Effector memory CD4-positive, alpha-beta T cell (primary cell): ENCODE measurements at places on chromosomes 4 and X.
A peak's percentile ranks its signal among the peaks of the same experiment; 100 is the strongest.

DNA sequence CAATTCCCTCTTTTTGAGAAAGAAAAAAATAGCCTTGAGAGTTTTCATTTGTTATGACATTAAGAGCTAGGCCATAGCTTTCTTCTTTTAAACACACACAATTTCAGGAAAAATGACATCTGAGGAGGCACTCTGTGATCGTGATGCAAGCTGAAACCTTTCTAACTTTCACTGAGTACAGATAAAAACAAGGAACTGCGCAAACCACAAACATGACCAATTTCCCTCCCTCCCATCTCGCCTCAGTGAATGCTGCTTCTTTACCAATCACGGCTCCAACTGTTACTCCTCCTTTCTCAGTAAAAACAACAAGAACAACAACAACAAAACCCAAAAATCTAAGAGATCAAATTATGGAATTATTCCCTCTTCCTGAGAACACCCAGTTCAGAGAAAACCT lies 626.8 kb downstream of the TLL1 start:
- H3K4me3 ChIP-seq: no peak overlapping the region
- no peaks in the 10 kb centered on the region for H3K36me3 ChIP-seq
- DNase-seq: no peak
- no peaks in the 10 kb centered on the region for H3K4me1 ChIP-seq
- no peaks in the 10 kb centered on the region for H3K27me3 ChIP-seq

DNA sequence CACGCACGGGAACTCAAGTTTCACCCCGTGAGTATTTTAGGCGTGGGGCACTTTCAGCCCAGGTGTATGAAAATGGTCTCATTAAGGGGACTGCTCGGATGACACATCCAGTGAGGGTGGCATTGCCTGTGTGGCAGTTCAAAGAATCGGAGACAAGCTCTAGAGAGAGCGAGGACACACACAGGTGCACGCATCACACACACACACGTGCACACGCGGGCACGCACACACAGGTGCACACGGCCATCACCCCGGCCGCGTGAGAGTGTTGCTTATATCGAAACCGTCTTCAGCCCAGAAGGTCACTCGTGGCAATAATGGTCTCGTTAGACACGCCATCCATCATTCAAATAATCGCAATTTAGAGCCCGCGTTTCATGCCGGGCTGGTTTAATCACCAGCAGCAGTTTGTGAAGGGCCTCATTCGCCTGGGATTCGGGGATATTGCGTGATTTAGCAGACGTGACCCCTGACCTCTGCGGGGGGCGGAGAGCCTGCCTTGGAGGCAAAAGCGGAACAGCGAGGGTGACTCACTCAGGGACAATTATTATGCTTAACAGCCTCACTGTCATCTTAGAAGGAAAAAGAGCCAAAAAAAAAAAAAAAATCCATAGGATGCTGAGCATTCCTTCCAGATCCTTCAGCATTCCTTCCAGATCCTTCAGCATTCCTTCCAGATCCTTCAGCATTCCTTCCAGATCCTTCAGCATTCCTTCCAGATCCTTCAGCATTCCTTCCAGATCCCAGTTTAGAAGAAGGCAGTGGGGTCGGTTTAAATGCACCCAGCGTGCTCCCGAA lies 89.4 kb upstream of the PPP2R3B start:
- no peaks in the 10 kb centered on the region for H3K27me3 ChIP-seq
- no peak overlapping the region for H3K27ac ChIP-seq
- H3K36me3 ChIP-seq: no peaks in the 10 kb centered on the region

DNA sequence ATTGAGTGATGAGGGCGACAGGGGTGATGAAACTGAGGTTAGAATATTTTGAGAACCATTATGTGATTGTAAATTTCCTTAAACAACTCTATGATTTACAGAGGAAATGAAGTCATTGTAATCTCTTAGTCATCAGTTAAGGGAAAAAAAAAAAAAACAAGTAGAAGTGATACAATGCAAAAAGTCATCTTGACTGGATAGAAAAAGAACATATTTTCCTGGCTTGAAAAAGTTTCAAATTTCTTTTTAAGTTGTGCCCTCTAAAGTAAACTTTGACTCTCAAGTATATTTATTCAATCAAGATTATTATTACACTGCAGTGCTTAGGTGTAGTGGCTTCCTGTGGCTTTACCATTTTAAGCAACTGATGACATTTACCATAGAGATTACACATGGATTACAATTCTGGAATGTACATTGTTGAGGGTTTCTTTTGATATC lies 40.6 kb downstream of the GABRB1 start:
- H3K27me3 ChIP-seq: no peaks in the 10 kb centered on the region
- DNase-seq: no peak
- H3K36me3 ChIP-seq: no peaks in the 10 kb centered on the region
- no peaks in the 10 kb centered on the region for H3K4me1 ChIP-seq
- H3K27ac ChIP-seq: no peak overlapping the region

GRCh38 chrX:110087485-110088356 lies 84.8 kb downstream of the TMEM164 start:
- DNase-seq: no peak
- H3K27me3 ChIP-seq: no peaks in the 10 kb centered on the region
- H3K27ac ChIP-seq: no peak overlapping the region
- no peak overlapping the region for H3K4me3 ChIP-seq
- H3K36me3 ChIP-seq: no peaks in the 10 kb centered on the region
- H3K4me1 ChIP-seq: no peaks in the 10 kb centered on the region

DNA sequence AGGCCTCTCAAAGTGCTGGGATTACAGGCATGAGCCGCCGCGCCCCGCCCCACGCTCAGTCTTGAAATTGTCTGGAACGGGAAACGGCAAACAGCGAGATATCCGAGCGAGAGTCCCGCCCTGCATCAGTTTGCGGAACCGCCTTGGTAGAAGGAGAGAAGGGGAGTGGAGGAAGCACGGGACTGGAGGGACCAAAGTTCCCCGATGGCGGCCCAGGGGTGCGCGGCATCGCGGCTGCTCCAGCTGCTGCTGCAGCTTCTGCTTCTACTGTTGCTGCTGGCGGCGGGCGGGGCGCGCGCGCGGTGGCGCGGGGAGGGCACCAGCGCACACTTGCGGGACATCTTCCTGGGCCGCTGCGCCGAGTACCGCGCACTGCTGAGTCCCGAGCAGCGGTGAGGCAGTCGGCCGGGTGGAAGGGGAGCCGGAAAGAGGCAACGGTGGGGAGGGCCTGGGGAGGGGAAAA lies at the start of gene BST1:
Gene BST1, plus strand, starts transcription at position 125 of the 463 bp plus-strand sequence. Its CDS starts 80 bp downstream, at position 205.
- H3K4me1 ChIP-seq: peaks cover 6% of the 10 kb centered on the region
- H3K27ac ChIP-seq: no peak within 1 kb of the TSS
- peak; percentile 7 for DNase-seq
- H3K4me3 ChIP-seq: peak within 1 kb of the TSS; percentile 43
- H3K27me3 ChIP-seq: no peaks in the 10 kb centered on the region

- H3K4me1 ChIP-seq: no peaks in the 10 kb centered on the region
- no peak overlapping the region for H3K27ac ChIP-seq
- no peak overlapping the region for H3K4me3 ChIP-seq
Observed at GRCh38 chr4:78166622-78167021, 109.5 kb downstream of the FRAS1 start.

- no peaks in the 10 kb centered on the region for H3K27me3 ChIP-seq
- no peak overlapping the region for H3K27ac ChIP-seq
- no peaks in the 10 kb centered on the region for H3K4me1 ChIP-seq
- no peaks in the 10 kb centered on the region for H3K36me3 ChIP-seq
Observed at GRCh38 chr4:26459756-26460530, 30.3 kb downstream of the CCKAR start.

GRCh38 chr4:73718375-73719373 lies 21.7 kb upstream of the CXCL8 start:
- no peak overlapping the region for H3K27ac ChIP-seq
- no peaks in the 10 kb centered on the region for H3K36me3 ChIP-seq
- no peaks in the 10 kb centered on the region for H3K27me3 ChIP-seq
- DNase-seq: no peak
- H3K4me3 ChIP-seq: no peak overlapping the region

- DNase-seq: no peak
- no peaks in the 10 kb centered on the region for H3K36me3 ChIP-seq
- H3K4me3 ChIP-seq: no peak overlapping the region
- no peak overlapping the region for H3K27ac ChIP-seq
- H3K4me1 ChIP-seq: no peaks in the 10 kb centered on the region
Observed at GRCh38 chrX:148909758-148910157, 409.3 kb downstream of the AFF2 start.

- H3K27ac ChIP-seq: no peak overlapping the region
- no peak overlapping the region for H3K4me3 ChIP-seq
- no peaks in the 10 kb centered on the region for H3K36me3 ChIP-seq
- no peaks in the 10 kb centered on the region for H3K27me3 ChIP-seq
- H3K4me1 ChIP-seq: no peaks in the 10 kb centered on the region
Observed at GRCh38 chrX:115906276-115906675, 264.3 kb upstream of the AGTR2 start.

- no peak overlapping the region for H3K4me3 ChIP-seq
- no peak for DNase-seq
- H3K27me3 ChIP-seq: no peaks in the 10 kb centered on the region
Observed at GRCh38 chrX:123648028-123648810, 84.6 kb downstream of the THOC2 start.

GRCh38 chr4:162061214-162061613 lies 102.6 kb downstream of the FSTL5 start:
- no peak overlapping the region for H3K4me3 ChIP-seq
- H3K36me3 ChIP-seq: no peaks in the 10 kb centered on the region
- DNase-seq: no peak
- no peaks in the 10 kb centered on the region for H3K4me1 ChIP-seq
- no peak overlapping the region for H3K27ac ChIP-seq

DNA sequence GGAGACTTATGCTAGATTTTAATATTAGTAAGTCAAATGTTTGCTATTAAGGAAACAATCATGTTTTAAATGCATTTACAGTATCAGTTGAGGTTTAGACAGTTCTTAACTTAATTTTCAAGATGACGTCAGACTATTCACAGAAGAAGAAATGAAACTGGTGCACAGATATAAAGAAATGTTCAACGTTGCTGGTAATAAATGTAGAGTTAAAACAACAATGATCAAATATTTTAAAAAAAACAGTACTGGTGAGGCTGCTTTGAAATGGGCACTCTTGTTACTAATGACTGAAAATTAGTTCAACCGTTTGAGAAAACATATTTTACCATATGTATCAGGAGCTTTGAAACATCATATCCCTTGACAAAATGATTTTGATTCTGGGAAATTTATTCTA lies 44.2 kb downstream of the ABHD18 start:
- no peaks in the 10 kb centered on the region for H3K36me3 ChIP-seq
- no peak overlapping the region for H3K27ac ChIP-seq
- no peak for DNase-seq
- no peaks in the 10 kb centered on the region for H3K27me3 ChIP-seq
